Right cardiac atrium (tissue), 5 donors: ENCODE measurements at places on chromosomes 2 and 18.

GRCh38 chr2:137947032-137947727 is 17.1 kb upstream of the HNMT start:
- DNase-seq, result no peak

DNA sequence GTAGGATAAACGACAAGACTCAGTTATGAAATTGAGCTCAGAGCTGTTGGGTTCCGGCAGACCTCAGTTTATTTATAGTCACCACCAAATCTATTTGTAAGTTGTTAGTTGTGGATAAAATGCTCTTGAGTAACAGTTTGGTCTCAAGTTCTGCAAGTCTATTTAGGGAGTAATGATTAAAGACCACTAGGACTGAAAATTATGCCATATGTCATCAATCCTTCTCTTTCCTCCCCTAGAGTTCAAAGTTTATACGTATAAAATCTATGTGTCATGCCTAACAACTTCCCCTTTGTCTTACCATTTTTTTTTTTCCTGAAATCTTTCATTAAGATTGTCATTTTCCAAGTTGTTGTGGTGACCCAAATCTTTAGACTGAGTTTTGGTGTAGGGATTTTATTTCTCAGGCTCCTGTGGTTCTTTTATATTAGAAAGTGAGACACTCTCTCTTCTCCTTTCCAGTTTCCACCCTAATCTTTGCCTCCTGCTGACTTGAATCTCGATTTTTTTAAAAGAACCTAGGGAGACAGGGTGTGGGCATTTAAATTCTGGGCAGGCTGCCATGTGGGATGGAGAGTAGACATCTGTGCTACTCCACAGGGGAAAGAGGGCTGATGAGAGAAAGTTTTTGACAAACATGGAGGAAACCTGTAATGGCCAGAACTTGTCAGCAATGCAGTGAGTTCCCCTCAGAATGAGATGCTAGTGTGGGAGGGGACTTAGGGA is 51.0 kb downstream of the LAMA3 start:
- peak; percentile 43 for DNase-seq

GRCh38 chr2:109232909-109233308 is 103.9 kb downstream of the SH3RF3 start:
- no peak for DNase-seq

- no peak for DNase-seq
Observed at GRCh38 chr18:74961596-74961995, 247.3 kb downstream of the PTGR3 start.

- no peak for DNase-seq
Observed at GRCh38 chr2:162676515-162676914, 162.1 kb downstream of the KCNH7 start.

GRCh38 chr18:61582202-61582710 is 249.0 kb downstream of the CDH20 start:
- peak; percentile 53 for DNase-seq

GRCh38 chr18:79738581-79739439 is 58.9 kb upstream of the KCNG2 start:
- DNase-seq, result peak; percentile 62

DNA sequence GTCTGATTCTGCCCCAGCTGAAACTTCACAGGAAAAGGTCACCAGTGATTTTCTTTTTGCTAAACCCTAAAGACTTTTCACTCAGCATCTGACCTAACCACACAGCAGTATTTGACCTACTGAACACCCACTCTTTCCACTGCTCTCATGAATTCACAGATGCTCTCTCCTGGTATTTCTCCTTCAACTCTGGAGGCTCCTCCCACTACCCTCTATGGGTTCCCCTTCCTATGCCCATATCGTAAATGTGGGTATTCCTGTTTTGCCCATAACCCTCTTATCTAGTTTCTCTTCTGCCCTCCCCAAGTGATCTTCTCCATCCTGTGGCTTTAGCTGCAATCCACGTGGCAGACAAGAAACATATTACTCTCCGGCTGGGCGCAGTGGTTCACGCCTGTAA is 7.6 kb downstream of the PLEKHM3 start:
- DNase-seq, result no peak

DNA sequence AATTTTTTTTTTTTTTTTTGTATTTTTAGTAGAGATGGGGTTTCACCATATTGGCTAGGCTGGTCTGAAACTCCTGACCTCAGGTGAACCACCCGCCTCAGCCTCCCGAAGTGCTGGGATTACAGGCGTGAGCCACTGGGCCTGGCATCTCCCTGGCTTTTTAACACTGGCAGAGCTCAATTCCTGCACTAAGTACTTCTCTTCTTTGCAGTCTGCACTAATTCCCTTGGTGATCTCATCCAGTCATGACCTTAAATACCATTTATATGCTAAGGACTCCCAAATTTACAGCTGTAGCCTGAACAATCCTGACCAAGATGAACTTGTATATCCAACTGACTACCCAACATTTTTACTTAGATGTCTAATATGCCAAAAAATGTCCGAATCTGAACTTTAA is 10.2 kb downstream of the PREPL start:
- no peak for DNase-seq

- DNase-seq, result no peak
Observed at GRCh38 chr2:219300022-219300421, 9.2 kb downstream of the PTPRN start.
